Testis (tissue), 5 donors: ENCODE measurements at places on chromosomes 7 and 10. TPM values are rescaled to one million over a fixed set of nuclear protein-coding genes. Genes with fewer than 3 reads are reported as not detected.

The EBLN1 gene
- polyA plus RNA-seq: 3.5 TPM

The XRCC2 gene
- polyA plus RNA-seq: 3.4 TPM

The OSBPL3 gene
- 5.6 TPM for polyA plus RNA-seq

The POM121 gene
- polyA plus RNA-seq: 49.7 TPM

The A1CF gene
- polyA plus RNA-seq: 0.12 TPM

The FGL2 gene
- 18.3 TPM for polyA plus RNA-seq

The CFAP43 gene
- polyA plus RNA-seq: 60.7 TPM

The MRC1 gene
- 20.4 TPM for polyA plus RNA-seq

The GPR26 gene
- polyA plus RNA-seq: 0.15 TPM

The CEP55 gene
- 28.1 TPM for polyA plus RNA-seq

The ZC3HAV1 gene
- polyA plus RNA-seq: 13.1 TPM

The HKDC1 gene
- polyA plus RNA-seq: 4.4 TPM

The HABP2 gene
- 1.9 TPM for polyA plus RNA-seq

The SPDYE16 gene
- 4.1 TPM for polyA plus RNA-seq

The PDAP1 gene
- polyA plus RNA-seq: 126 TPM

The LRRN3 gene
- polyA plus RNA-seq: 9.3 TPM

The ANLN gene
- 17.6 TPM for polyA plus RNA-seq

The MMRN2 gene
- polyA plus RNA-seq: 21.2 TPM

The CYP3A7 gene
- polyA plus RNA-seq: not detected

The FAM185A gene
- 4.5 TPM for polyA plus RNA-seq

The ELN gene
- 55.9 TPM for polyA plus RNA-seq

The PTPN20 gene
- 23.1 TPM for polyA plus RNA-seq

The TMEM176A gene
- polyA plus RNA-seq: 34.7 TPM

The VIM gene
- 938 TPM for polyA plus RNA-seq

The SLC18A3 gene
- polyA plus RNA-seq: not detected

The TAS2R5 gene
- 1.6 TPM for polyA plus RNA-seq

The ZNF425 gene
- 3.4 TPM for polyA plus RNA-seq

The MBL2 gene
- 0.08 TPM for polyA plus RNA-seq

The PRSS58 gene
- polyA plus RNA-seq: 43.7 TPM

The LIPF gene
- polyA plus RNA-seq: 1.3 TPM

The TMEM139 gene
- 5.3 TPM for polyA plus RNA-seq

The SPACDR gene
- polyA plus RNA-seq: 84.9 TPM

The PTER gene
- 3.7 TPM for polyA plus RNA-seq

The TBL2 gene
- 579 TPM for polyA plus RNA-seq

The OR2A42 gene
- not detected for polyA plus RNA-seq

The MAGI2 gene
- 12.4 TPM for polyA plus RNA-seq

The KLF14 gene
- 1.7 TPM for polyA plus RNA-seq

The RBP4 gene
- 7.8 TPM for polyA plus RNA-seq

The PARD3 gene
- polyA plus RNA-seq: 31.8 TPM

The ST8SIA6 gene
- 0.84 TPM for polyA plus RNA-seq

The SAMD9L gene
- polyA plus RNA-seq: 2.7 TPM

The ACBD7 gene
- 5.6 TPM for polyA plus RNA-seq

The DYDC2 gene
- polyA plus RNA-seq: 22.8 TPM

The GPER1 gene
- polyA plus RNA-seq: 3.5 TPM

The DRGX gene
- 0.33 TPM for polyA plus RNA-seq

The CDC14C gene
- polyA plus RNA-seq: 14.2 TPM

The KCP gene
- polyA plus RNA-seq: 1.4 TPM
